ENCODE measurements at places on chromosomes 6 and 20.

GRCh38 chr6:63066055-63066704 is 145.1 kb upstream of the FKBP1C start:
- DNase-seq, result no peak

DNA sequence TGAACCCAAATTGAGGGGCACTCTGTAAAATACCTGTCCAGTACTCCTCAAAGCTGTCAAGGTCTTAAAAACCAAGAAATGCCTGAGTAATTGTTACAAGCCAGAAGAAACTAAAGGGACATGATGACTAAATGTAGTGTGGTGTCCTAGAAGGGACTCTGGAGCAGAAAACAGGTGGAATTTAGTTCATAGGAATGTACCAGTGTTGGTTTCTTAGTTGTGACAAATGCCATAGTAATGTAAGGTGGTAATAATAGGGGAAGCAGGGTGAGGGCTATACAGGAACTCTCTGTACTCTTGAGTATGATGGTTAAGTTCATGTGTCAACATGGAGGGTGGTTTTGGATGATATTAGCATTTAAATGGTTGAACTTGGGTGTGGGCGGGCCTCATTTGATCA is 92.3 kb downstream of the CNBD2 start:
- DNase-seq, result no peak

GRCh38 chr6:40599555-40599954 is 12.4 kb upstream of the LRFN2 start:
- DNase-seq, result no peak

GRCh38 chr20:50222309-50223038 is 31.8 kb downstream of the CEBPB start:
- DNase-seq, result no peak

DNA sequence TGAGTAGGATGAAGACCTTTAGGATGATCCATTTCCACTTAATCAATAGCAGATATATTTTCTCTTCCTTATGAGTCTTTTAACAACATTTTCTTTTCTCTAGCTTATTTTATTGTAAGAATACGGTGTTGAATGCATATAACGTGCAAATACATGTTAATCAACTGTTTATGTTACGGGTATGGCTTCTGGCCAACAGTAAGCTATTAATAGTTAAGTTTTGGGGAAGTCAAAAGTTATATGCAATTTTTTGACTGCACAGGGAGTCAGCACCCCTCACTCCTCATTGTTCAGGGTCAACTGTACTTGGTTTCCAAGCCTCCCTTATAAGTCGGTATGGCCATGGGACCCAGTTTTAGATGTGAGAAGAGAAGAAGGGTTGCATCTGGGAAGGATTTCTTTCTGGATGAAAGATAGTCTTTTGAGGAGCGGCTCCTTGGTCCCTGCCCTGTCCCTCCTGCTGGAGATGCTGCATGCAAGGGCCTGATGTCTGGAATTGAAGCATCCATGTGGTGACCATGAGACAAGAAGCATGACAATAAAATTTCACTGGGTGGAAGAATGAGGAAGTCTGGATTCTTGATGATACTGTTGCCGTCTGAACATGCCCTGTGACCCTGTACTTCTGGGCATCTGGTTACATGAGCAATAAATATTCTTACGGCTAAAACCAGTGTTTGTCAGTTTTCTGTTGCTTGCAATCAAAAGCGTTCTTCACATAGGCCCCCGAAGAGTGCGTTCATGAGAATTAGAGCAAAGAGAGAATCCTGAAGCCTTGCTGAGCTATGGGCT is 194.7 kb upstream of the PMEPA1 start:
- no peak for DNase-seq

DNA sequence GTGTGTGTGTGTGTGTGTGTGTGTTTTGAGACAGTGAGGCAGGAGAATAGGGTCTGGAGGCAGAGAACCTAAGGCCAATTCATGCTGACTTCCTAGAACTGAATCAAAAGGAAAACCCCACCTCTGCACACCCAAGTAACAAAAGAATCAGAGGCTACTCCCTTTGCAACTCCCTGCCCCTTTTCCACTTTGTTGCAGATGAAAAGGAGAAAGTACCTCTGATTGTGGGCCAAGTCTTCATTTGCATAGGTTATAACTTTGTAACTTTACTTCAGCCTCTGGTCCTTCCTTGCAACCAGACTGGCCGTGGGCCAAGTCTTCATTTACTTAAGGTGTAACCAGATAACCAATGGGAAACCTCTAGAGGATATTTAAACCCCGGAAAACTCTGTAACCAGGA is 168.8 kb downstream of the EYA2 start:
- no peak for DNase-seq

GRCh38 chr6:10719964-10720264 is 3.0 kb upstream of the TMEM14C start:
- DNase-seq, result no peak

- no peak for DNase-seq
These were observed 194.0 kb downstream of the TRIM27 start for GRCh38 chr6:28729501-28730402.

DNA sequence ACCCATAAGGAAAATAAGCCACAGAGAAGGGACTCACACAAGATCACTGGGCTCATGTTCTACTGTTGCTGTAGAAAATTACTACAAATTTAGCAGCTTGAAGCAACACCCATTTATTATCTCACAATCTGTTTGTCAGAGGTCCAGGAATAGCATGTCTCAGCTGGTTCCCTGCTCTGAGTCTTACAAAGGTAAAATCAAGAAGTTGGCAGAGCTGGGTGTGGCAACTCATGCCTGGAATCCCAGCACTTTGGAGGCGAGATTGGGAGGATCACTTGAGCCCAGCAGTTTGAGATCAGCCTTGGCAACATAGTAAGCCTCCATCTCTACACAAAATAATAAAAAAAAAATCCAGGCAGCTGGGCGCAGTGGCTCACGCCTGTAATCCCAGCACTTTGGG is 28.5 kb upstream of the ZNF831 start:
- DNase-seq, result no peak

DNA sequence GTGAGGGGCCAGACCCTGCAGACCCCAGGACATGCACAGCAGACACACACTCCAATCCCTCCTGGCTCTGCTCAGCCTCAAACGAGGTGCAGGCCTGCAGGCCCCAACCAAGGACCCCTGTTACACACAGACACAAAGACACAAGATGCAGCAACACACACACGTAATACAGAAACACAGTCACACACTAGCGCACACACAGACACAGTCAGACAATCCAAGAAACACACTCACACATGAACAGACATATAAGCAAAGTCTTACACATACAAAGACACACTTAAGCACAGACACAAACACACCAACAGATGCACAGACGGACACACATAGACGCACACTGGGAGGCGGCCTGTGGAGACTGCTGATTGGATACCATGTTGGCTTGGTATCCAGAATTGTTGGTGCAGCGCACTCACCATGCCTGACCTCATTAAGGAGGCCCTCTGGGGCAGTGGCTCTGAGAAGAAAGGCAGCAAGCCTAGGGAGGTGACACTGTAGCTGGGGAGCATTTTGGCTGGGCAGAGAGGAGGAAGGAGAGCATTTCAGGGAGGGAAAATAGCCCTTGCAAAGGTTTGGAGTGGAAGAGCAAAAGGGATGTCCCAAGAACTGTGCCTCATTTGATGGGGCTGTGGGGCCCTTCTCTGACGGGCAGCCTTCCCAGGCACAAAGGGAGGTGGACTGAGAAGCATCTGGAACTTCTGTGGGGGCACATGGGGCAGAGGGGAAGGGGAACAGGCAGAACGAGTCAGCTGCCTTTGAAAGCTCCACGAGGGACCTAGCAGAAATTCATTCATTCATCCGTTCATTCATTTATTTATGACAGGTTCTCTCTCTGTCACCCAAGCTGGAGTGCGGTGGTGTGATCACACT is 1.4 kb upstream of the HSPA12B start:
- no peak for DNase-seq

DNA sequence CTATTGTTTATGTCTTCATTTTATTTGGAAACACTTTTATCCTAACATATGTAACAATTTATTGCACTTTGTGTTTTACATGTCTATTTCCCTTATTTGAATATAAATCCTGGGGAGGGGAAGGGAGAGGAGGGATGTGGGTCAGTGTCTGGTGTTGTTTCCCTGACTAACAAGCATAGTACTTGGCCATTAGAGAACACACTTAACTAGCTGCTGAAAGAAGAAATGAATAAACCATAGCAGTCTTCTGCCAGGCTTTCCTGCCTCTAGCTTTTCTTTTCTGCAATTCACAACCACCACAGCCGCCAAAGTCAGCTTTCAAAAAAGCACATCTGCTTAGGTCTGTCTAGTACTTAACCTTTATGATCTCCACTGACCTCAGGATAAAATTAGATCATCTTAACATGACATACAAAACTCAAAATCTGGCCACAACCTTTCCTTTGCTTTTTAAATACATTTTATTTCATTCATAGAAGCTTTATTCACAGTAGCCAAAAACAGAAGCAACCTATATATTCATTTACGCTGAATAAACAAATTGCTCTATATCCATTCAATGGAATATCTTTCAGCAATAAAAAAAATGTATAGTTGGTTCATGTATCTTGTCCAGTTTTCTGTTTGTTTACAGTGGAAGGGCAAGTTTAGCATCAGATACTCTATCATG is 16.3 kb downstream of the PDSS2 start:
- DNase-seq, result no peak

GRCh38 chr6:43468240-43468639 is 9.1 kb upstream of the TJAP1 start:
- no peak for DNase-seq
